ENCODE measurements at places on chromosomes 12 and 14.
A peak's percentile ranks its signal among the peaks of the same experiment; 100 is the strongest.

- no peak for DNase-seq
Observed at GRCh38 chr12:93177208-93178153, 200.2 kb upstream of the NUDT4 start.

DNA sequence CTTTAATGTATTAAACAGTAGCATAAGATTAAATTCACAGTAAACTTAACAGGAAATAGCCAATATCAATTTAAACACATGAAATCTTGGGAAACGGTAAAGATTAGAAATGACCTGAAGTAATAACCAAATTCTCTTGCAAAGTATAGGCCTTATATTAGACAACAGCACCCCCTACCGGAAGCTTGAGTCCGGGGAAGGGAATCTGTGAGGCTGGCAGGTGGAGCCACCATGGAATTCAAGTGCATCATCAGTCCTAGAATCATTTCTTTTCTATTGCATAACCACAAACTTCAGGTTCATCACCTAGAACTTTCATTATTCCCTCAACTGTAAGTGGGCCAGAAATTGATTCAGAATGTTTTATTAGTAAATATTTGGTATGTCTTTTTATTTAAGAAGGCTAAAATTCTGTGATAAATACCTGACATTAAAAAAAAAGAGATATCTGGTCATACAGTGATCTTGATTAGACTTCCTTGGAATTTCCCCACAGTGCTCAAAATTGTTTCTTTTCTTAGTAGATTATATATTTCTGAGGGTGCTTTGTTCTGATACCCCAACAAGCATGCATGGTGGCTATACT lies 48.6 kb downstream of the AP5M1 start:
- DNase-seq: peak; percentile 43

GRCh38 chr14:31937730-31938346 lies 139.3 kb upstream of the ARHGAP5 start:
- DNase-seq: peak; percentile 33

DNA sequence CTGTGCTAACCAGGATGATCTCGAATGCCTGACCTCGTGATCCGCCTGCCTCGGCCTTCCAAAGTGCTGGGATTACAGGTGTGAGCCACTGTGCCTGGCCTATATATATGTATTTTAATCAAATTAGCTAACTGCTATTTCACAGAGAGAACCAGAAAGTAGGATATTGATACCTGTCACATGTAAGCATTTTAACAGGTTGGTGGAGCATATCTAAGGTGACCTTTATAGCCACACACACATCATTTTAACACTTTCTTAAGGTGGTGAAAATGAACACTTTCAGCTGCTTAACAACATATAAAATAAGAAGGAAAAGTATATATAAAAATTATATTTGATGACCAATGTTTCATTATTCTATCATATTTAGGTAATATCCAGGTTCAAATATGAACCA lies 57.0 kb upstream of the ATF7IP start:
- no peak for DNase-seq

GRCh38 chr12:130162267-130162666 lies at the start of gene FZD10:
Gene FZD10 (plus strand): TSS chr12:130162464. CDS start chr12:130162943, 479 bp downstream.
- DNase-seq: no peak

DNA sequence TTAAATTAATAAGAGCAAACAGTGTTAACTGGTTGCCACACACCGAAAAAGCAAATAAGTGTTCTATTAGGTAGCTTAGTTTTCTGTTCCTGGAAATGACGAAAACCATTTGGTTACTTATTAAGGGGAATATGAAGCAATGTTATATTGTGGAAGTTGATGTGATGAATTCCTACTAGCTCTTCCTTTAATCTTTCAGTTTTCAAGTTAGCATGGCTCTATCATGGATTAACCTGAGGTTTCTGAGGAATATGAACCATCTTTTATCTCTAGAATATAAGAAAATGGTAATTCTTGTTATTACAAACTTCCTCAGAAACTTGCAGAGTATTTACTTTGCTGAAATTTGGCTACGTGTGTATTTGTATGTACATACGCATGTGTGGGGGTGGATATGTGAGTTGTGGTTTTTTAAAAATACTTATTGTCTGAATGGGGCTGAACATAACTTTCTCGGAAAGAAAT lies 245.7 kb downstream of the KCNC2 start:
- DNase-seq: no peak

DNA sequence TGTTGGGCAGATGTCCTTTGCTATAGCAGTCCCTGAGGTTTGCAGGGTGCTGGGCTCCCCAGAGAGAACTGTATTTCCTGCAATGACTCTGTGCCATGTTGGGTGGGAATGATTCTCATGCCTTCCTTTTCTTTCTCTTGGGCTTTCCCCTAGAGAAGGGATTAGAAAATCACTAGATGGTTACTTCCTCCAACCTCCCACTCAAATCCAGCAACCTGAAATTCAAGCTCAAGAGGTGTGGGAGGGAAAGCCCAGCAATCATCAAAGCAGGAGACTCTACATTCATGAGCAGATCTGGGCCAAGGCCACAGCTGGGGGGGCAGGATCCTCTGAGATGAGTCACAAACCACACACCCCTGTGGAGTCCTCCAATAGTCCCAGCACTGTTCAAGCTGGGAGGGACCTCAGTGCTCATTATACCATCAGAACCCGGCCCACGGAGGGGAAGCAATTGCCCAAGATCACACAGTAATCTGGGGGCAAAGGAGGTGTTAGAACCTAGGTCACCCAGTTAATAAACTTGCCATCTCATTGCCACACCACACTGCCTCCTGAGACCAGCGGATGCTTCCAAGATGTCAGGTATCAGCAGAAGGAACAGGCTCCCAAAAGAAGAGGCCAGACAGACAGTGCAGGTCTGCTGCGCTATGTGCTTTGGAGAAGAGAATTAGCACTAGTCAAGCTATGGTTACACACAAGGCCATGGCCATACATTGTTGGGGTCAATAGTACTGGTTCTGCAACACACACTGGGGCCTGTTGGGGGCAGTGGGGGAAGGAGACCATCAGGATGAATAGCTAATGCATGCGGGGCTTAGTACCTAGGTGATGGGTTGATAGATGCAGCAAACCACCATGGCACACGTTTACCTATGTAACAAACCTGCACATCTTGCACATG lies 65.7 kb downstream of the TTC9 start:
- DNase-seq: no peak

DNA sequence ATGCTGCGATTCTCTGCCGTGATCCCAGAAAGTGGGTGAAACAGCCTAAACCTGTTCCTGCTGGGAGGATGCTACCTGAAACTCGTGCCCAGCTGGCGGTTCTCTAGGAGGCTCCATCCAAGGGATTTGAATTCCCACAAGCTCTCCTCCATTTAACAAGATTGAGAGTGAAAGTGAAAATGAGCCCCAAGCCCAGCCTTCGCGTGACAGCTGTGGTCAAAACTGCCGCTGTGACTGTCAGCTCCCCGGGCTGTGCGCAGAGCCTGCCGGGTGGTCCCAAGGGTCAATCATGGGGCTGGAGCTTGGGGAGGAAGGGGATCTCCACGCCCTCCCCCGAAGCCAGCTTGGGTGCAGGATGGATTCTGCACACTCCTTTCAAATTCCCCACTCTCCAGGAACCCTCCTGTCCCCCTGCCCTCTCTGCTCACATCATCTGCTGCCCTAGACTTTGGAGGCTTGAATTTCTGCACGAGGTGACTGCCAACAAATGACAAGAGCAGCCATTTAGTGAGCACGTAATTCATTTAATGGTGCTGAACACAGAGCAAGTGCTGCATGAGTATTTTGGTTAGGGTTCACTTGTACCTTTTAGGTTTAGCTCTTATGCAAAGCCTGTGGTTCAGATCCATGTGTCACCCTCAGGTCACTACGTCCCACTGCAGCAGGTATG lies 5.3 kb downstream of the ASB2 start:
- no peak for DNase-seq

DNA sequence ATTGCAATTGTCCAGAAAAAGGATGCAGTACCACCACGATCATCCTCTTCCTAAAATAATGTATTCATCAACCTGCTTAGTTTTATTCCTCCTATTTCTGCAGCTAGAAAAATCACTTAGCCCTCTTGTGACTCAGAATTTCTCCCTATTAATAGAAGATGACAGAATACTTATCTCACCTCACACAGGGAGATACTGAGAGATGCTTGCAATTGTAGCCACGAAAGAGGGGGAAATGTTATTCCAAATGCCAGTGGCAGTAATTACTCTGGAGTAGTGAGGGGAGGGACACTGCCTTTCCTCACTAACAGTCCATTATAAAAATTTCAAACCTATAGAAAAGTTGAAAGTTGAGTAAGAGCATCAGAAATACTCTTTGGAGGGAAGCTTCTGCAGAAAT lies 11.8 kb upstream of the DUSP6 start:
- DNase-seq: no peak

DNA sequence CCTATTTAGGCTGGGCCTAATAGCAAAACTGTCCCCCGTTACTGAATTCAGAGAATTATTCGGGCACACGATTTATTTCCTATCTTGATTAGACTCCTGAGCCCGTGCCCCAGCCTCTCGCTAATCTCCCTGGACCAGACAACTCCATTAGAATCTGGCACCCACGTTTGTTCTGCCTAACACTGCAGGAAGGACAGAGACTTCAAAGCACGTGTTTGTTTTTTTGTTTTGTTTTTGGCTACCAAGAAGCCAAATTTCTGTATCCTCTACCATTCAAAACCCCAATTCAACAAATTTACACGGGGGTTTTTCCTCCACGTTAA lies 4.8 kb downstream of the USP44 start:
- DNase-seq: no peak

- DNase-seq: no peak
Observed at GRCh38 chr12:49093792-49094159, 825 bp downstream of the DHH start.

DNA sequence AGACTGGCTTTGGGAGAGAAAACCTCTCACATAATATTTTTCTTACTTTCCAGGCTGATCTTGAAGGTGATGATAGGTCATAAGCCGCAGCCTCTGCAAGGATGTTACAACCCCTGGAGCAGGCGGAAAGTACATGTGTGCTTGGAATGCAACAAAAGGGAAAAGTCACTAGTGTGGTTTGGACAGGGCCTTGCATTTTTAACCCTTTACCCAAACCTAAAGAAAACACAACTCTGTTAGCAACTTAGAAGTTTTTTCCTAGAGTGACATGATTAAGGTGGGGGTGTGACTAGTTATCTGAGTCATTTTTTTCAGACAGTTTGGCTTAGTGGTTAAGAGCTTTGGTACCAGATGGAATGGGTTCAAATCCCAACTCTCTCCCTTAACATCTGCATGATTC lies 97.0 kb downstream of the TMEM30B start:
- DNase-seq: no peak

DNA sequence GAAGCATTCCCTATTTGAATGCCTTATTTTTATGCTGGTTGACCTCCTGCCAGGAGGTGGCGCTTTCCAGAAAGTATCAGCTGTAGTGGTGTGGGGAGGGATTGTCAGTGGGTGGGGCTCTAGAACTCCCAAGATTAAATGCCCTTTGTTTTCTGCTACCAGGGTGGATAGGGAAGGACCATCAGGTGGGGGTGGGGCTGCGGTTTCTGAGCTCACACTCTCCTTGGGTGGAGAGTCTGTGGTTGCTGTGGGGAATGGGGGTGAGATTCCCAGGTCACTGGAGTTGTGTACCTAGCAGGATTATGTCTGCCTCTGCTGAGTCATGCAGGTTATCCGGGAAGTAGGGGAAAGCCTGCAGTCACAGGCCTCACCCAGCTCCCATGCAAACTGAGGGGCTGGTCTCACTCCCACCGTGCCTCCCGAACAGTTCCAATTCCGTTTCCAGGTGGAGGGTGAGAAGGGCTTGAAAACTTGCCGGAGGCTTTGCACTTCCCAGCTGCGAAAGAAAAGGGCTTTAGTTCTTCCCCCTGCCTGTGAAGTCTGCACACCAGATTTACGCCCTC lies 68.3 kb downstream of the ALG10B start:
- DNase-seq: no peak

DNA sequence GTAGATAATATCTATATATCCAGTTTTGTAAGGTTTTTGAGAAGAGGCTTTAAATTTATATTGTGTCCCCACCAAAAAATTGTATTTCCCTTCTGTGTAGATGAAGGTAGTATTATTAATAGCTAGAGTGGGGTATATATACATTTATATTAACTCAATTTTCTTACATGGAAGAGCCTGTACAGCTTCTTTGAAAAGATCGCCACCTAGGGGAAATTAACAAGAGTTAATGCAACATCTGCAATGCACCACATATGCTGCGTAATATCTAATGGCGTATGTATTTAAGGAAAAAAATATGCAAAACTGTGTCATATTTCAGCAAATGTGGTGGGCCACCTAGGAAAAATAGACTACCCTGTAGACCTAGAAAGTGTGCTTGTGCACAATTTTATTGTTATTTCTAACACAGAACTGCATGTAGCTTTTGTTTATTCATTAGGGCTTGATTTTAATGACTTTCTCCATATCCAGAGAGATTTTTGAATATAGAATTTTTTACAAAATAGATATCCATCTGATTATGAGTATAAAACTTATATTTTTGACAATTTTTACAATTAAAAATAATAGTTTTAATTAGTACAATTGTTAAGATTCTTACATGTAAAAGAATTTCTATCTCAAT lies 14.0 kb downstream of the CCER1 start:
- DNase-seq: no peak

DNA sequence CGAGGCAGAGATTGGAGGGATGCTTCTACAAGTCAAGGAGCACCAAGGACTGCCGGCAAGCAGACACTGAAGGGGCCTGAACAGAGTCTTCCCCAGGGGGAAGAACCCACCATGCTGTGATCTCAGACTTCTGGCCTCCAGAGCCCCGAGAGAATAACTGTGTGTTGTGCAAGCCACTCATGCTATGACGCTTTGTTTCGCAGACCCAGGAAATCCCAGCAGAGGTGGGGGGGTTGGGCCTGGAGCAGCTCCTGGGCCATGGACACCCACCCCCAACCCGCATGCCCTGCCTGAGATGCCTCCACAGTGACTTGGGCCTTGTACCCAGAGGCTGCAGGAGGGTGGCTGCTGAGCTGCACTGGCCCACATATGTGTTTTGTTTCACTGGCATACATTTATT lies 31.2 kb downstream of the ARL6IP4 start:
- no peak for DNase-seq

- no peak for DNase-seq
Observed at GRCh38 chr12:50224026-50224692, 57.0 kb upstream of the CERS5 start.

DNA sequence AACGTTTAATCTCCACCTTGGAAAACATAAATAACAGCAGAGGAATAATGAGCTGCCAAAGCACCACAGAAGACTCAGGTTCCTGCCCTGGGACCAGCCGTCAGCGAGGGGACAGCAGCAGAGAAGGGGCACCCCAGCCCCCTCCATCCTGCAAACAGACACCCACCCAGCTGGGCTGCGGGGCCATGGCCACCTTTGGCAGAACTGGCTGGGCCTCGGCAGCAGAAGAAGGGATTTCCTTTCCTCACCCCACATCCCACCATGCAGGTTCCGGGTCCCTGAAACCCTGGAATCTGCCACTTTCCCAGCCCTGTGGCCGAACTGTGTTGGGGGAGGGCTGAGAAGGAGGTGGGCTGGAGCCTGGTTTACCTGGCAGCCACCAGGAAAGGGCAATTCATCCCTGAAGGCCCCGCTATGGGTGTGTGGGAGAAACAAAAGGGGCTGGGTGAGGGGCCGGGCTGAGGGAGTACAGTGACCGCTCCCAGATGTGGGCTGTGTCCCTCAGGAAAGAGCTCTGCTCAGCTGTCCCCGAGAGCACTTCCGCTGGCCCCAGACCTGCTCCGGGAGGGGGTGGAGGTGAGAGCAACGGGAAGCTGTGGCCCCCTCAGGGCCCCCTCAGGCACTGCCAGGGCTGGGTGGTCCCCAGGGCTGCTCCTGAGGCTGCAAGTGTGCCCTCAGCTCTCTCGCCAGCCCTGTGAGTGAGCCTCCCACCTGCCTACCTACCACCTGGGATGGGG lies 3.8 kb downstream of the PGF start:
- no peak for DNase-seq

- no peak for DNase-seq
Observed at GRCh38 chr14:97517566-97518234, 720.5 kb downstream of the VRK1 start.

Measured in GM19239 (cell line).